ENCODE measurements at places on chromosomes 3 and 15.

DNA sequence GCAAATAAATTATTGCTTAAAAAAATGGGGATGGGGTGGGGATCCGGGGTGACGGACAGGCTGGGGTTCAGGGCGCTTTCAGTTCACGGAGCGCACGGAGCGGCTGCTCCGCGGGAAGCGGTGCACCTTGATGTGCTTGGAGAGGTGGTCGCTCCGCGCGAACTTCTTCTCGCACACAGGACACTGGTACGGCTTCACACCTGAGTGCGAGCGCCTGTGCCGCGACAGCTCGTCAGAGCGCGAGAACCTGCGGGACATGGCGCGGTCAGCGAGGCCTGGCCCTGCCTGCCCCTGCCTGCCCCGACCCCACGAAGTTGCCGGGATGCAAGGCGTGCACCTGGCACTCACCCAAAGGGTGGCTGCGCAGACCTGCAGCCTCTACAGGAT, 13.6 kb downstream of the KLF15 start:
- no peak for DNase-seq

GRCh38 chr3:132079147-132079546, 44.3 kb upstream of the CPNE4 start:
- no peak for DNase-seq

GRCh38 chr15:94004697-94005096, 226.7 kb upstream of the MCTP2 start:
- no peak for DNase-seq

DNA sequence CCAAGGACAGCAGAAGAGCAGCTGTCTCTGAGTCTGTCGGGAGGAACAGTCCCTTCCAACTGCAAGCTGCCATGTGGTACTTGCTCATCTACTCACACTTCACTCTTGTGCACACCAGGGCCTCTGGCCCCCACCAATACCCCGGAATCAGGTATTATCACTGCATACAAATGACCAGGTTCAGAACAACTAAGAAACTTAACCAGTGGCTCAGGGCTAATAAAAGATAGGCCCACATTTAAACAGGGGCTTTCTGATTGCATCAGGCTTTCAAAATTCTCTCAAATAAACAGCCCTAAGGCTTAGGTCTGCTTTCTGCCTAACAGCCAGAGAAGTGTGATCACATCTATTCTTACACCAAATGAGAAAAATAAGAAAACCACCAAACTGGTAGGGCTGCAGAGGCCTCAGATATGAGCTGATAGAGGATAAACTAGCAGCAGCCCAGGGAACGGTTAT, 20.7 kb downstream of the CCDC12 start:
- no peak for DNase-seq

DNA sequence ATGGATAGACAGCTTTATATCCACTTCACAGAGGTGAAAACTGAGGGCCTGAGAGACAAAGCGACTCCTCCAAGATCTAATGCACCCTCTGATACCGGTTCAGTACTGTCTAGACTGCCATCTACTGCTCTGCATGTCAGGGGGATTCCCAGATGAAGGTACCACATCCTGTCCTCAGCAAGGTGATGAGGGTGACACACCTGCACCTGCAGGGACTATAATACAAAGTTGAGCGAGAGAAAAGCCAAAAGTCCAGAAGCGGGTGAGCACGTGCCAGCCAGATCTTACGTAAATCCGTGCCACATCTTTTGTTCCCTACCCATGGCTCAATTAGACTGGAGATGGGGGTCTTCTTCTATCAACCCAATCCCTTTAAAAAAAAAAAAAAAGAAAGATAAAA, 32.4 kb upstream of the HES1 start:
- DNase-seq: no peak

DNA sequence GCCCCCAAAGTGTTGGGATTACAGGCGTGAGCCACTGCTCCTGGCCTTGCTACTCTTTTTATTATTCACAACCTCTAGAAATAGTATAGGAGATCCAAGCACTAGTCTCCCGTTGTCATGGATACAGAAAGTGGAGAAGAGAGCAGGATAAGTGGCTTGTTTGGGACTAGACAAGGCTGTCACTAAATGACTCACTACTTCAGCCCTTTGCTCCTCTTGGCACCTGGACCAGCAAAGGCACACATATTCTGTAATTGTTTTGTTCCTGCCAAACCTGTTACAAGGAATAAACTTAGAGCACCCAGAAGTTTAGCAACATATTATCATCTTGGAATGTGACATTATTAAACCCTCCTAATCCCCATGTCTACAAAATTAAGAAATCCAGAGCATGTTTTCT, 427.2 kb upstream of the THBS1 start:
- DNase-seq: no peak

DNA sequence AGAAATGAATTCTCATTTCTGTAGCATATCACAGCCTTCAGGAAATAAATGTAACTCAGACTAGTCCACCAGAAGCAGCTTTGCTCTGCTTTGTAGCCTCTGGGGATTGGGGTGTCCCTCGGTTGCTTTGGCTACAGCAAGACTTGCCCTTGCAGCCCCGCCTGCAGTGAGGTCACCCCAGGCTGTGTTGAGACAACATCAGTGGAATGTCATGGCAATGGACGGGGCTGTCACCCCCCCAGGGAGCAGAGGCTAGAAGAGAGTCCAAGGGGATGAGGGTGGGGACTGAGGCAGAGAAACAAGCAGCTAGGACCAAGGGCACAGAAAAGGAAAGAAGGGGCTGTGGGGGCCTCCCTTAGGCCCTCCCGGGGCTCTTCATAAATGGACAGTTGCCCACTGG, 854 bp downstream of the CLEC3B start:
- DNase-seq: no peak

DNA sequence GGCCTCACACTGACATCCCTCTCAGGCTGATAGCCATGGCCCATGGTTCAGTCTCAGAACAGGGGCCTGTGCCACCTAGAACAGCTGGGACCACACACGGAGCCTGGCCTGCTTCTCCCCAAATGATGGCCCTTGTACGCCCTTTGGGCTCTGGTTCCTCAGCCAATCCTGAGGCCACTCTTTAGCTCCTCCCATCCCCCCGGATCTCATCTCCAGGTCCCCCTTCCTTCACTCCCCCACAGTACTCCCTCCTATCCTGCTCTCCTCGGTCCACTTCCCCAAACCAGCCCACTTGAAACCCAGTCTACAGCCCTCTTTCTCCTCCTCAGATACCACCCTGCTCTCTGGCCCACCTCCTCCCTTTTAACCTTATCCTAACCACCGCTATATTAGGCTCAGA, 17.8 kb upstream of the ZFYVE19 start:
- no peak for DNase-seq

DNA sequence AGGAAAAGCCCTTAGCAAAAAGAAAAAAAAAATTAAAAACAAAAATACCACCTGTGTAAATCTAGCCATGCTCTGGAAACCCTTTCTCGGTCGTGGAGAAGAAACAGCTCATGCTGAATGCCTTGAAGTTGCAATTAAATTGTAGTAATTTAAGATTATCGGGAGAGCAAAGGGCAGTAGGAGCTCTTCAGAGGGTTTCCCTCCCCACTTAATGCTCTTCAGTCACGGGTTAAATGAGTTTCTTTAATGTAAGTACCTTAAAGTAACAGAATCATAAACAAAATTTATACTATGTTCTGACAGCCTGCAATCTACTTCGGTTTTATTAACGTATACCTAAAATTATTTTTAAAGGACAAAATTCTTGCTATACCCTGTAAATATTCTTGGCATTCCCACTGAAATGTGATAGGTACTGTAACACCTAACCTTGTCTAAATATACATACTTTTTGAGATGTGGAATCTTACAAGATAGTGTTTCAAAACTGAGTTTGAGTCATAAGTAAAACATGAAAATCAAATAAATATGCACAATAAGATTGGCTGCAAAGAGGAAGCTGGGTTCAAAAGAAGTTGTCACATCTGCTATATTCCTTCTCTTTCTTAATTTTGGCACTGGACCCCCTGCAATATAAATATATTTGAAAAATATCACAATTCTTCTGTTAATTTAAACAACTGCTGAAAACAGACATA, 5.3 kb downstream of the FOXP1 start:
- no peak for DNase-seq

DNA sequence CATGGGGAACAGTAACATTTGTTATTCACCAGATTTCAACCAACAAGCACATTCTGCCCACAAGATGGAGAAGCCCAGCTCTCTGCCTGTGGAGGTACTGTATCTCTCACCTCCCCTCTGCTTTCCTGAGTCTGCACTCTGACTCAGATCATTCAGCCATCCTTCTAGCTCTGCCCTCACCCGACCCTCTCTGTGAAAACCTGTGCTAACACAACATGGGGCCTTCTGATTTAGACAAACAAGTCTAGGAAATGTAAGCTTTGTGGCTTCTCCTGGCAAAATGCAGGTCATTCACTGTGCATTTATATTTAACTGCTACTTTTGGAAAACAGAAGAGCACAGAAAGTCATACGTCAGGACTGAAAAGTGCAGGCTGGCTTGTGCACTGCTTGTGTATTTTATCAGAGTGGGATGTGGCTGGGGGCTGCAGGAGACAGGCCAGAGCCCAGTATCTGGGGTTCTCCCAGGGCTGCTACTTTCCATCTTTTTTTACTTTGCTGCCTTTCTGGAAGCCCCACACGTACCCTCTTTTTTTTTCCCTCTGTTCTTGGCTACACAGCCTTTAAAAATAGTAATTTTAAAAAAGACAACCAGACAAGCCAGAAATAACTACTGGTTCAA, 50.8 kb downstream of the SUSD5 start:
- DNase-seq: no peak

- no peak for DNase-seq
These were observed 126.8 kb downstream of the MITF start for GRCh38 chr3:69865925-69866679.

- DNase-seq: no peak
These were observed 22.1 kb downstream of the HOMER2 start for GRCh38 chr15:82930461-82930860.

DNA sequence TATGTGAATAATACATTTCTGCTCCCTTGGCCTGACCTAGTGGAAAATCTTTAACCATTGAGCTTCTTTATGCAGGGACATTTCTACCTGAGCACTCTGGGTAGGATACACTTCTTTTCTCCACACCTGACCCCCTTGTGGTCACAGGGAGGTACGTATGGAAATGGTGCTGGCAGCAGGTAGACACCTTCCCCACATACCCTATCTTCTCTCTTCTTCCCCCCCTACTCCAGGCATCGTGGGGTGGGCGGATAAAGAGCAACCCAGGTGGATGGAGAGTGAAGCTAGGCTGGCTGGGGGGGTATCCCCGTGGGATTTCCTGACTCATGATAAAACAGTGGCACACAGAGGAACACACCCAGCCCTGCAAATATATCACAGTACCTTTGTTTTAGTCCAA, 312.1 kb downstream of the ARRDC4 start:
- DNase-seq: no peak

- DNase-seq: no peak
These were observed 4.8 kb downstream of the PPP1R14D start for GRCh38 chr15:40823572-40824343.
